ENCODE measurements at places on chromosomes 11 and 22.

- DNase-seq: no peak
Observed at GRCh38 chr11:14902650-14903350, 10.8 kb upstream of the CYP2R1 start.

- no peak for DNase-seq
Observed at GRCh38 chr22:40434106-40434505, 63.7 kb downstream of the SGSM3 start.

DNA sequence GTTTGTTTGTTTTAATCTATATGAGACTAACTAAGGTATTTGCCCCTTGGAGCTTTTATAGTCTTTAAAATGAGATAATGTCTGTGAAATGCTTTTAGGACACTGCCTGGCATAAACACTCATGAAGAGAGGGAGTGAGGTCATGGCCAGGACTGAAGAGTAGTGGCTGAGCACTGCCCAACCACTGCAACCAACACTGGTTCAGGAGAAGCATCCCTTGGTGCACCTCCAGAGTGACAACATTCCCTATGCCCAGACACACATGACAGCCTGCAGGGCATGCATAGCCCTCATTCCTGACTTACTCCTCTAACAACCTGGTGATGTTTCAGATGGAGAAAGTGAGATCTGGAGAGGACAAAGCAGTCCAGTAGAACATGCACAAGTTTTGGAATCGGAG is 36.1 kb downstream of the ME3 start:
- DNase-seq: no peak

DNA sequence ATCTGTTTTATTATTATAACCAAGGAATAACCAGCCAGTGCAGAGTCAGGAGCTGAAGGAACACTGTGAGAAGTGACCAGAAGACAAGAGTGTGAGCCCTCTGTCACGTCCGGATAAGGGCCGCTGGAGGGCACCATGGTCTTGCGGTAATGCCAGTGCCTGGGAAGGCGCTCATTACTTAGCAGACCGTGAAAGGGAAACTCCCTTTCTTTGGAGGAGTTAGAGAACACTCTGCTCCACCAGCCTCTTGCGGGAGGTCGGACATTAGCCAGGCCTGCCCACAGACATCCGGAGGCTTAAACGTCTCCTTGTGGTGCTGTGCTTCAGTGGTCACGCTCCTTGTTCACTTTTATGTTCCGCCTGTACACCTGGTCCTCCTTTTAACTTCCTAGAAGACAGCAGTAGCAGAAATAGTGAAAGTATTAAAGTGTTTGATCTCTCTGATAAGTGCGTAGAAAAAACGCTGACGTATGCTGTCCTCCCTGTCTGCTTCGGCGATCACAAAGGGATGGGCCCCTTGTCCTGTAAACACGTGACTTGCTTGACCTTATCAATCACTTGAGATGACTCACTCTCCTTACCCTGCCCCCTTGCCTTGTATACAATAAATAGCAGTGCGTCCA is 120.6 kb upstream of the LMO1 start:
- no peak for DNase-seq

DNA sequence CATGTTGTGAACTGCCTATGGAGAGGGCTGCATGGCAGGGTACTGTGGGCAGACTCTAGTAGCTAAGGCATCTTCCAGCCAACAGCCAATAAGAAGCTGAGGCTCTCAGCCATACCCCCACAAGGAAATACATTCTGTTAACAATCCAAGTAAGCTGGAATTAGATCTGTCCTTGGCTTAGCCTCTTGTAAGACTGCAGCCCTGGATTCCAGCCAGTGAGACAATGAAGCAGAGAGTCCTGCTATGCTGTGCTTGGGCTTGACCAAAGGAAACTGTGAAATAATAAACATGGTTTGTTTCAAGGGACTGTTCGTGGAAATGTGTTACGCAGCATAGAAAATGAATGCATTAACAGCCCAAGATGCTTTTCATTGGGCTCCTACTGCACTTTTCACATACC is 1097.4 kb upstream of the CCDC90B start:
- no peak for DNase-seq

DNA sequence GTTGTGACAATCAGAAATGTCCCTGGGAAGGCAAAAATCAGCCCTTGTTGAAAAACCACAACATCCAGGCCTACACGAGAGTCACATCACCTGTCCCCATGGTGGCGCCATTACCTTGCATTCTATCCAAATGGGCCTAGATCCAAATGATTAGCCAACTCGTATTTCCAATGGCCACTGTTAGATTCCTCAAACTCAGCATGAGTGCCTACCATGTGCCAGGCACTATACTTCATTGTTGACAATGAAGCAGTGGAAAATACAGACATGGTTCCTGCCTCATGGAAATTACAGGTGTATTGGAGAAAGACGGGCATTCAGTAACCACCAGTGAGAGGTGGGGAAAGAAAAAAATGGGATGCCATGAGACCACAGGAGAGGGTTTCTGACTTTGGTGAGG is 29.8 kb upstream of the CREB3L1 start:
- DNase-seq: peak; percentile 35

GRCh38 chr22:49162841-49163240 is 664.8 kb downstream of the BRD1 start:
- DNase-seq: no peak

DNA sequence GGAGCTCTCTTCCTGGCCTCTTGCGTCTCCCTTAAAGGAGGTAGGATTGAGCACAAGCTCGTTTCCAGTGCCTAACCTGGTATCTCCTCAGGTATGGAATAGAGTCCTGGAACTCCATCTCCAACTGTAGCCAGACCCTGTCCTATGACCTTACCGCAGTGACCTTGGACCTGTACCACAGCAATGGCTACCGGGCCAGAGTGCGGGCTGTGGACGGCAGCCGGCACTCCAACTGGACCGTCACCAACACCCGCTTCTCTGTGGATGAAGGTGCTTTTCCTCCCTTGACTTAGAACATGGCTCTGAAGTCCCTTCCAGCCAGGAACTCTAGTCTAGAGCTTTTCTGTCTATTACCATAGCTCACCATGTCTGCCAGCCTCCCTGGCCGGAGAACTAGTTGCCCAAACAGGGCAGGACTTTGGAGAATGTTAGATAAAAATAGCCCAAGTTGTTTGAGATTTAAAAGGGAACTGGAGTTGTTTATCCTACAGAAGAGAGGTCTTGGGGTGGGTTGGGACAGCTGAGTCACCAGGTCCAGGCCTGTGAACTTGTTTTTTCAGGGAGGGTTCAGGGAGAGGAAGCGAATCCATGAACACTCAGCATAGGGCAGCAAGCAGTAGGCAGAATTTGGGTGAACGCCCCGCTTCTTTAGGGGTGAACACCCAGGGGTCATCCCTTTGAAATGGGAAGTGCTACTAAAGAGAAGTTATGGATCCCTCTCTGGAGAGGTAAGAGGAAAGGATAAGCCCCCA is 3.3 kb downstream of the IL10RA start:
- no peak for DNase-seq

DNA sequence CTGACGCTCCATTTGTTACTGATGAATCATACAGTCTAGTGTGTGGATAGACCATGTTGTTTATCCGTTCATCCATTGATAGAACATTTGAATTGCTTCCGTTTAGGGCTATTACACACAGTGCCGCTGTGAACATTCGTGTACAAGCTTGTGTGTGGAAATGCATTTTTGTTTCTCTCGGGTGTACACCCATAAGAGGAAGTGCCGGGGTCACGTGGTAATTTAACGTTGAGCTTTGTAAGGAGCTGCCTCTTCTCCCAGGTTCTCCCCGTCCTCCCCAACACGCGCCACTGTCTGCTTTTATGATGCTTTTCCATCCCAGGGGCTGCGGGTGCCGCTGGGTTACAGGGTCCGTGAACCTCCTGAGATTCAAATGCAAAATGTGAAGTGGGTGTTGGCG is 142.3 kb downstream of the IGLL1 start:
- no peak for DNase-seq

DNA sequence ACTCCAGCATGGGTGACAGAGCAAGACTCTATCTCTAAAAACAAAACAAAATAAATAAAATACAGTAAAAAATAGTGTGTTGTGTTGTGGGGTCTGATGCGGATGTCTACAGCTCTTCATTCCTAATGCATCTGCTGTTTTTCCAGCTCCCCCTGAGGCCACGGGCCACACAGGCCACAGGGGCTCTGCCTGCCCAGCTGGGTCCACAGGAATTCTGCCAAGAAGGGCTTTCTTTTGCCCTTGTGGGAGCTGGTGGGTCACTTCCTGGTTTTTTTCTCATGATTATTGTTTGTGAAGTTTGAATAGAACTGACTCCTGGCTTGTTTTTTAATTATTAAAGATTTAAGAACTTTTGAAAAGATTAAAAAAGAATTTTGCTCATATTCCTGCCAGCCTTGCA is 67.4 kb upstream of the CLDN5 start:
- DNase-seq: no peak

GRCh38 chr11:9771071-9771511 is 107.2 kb downstream of the SWAP70 start:
- DNase-seq: no peak

DNA sequence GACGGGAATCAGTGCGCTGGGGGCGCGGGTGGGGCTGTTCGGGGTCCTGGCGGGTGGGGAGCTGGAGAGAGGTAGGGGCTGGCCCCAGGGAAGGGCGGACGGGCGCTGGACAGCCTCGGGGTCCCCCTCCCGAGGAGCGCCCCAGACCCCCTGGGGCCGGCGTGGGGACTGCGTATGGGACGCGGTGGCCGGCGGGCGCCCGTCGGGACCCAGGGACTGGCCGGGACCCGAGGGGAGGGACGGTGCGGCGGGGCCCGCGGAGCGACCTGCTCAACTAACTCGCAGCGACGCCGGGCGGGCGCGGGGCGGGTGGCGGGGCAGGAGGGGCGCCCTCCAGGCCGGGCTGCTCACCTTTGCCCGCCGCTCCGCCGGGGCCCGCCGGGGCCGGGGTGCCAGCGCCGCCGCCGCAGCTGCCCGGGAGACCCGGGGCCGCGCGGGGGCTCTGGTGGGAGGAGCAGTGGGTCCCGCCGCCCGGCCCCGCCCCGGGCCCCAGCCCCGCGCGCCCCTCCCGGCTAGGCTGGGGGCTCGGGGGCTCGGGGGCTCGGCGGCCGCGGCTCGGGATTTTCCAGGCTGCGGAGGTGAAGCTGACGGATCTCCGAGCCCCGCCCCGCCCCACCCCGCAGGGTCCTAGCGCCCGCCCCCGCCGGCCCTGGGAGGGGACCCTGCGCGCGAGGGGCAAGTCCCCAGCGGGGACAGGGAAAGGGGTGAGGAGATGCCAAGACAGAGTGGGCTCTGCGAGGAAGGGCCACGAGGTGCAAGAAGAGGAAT is 12.3 kb downstream of the STARD10 start:
- peak; percentile 44 for DNase-seq

DNA sequence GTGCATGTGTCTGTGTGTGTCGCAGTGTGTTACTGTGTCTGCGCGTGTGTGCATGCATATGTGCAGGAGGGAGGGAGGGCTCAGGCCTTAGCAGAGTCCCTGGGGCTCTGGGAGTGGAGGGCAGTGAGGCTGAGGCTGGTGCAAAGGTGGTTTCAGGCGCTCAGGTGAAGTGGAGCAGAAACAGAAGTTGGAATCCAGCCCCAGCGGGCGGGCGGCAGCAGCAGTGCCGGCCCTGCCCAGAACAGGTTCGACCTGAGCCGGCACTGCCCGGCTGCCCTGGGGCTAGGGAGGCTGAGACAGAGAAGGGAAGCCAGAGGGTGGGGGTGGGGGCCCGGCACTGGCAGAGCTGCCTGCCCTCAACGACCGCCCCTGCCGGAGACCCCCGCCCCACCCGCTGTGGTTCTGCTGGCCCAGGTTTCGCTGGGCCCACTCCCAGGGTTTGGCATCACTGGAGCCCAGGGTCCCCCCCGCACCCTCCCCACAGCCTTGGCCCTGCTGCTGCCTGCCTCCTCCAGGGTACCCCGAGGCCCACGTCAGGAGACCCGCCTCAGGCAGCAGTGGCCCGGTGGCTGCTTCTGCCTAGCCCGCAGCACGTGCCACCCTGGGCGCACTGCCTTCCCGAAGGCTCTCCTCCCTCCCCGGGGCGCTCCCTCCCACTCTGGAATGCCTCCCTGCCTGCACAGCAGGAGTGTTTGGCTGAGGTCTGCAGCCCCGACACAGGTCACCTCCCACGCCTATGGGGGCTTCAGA is 13.3 kb downstream of the ASCL2 start:
- DNase-seq: no peak

- peak; percentile 73 for DNase-seq
Observed at GRCh38 chr22:35627267-35628041, 10.3 kb upstream of the MB start.

DNA sequence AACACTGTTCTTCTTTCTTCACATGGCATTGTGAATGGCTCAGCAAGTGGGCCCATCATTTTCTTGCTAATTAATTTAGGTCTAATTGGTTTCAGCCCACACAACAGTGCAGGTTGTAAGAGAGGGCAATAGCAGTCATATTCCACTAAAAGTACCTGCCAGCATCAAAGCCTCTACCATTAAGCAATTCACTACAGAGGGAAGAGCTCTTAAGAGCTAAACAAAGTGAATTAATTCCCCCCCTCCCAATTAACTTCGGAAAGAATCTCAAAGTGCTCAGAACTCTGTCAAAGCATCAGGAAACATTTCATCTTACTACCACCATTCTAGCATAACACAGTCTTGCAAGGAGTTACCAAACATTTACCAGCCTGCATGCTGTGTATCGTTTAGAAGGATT is 133.9 kb upstream of the UBASH3B start:
- no peak for DNase-seq

DNA sequence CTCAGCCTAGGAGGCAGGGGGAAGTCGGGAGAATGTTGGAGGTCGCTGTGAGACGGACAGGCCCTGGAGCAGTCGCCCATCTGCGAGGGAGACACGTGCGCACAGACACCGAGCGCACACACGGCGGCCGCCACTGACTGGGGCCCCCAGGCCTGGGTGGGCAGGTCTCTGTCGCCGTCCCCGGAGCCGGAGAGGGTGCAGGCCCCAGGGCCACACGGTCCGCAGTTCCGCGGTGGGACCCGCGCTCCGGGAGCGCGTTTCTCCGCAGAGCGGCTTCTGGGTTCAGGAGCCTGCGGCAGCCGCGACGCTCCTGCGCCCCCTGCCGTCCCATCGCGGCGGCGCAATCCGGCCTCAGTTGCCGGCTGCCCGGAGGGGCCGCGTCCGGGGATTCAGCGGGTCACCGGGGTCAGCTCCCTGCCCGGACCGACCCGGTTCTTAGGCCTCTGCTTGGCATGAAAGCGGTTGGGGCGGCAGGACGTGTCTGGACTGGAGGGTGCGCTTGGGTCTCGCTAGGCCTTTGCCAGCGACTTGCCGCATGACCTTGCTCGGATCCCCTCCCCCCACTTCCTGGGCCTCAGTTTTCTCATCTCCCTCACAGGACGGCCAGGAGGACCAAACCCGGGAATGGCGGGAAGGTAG is 31.2 kb downstream of the PDE2A start:
- peak; percentile 64 for DNase-seq

DNA sequence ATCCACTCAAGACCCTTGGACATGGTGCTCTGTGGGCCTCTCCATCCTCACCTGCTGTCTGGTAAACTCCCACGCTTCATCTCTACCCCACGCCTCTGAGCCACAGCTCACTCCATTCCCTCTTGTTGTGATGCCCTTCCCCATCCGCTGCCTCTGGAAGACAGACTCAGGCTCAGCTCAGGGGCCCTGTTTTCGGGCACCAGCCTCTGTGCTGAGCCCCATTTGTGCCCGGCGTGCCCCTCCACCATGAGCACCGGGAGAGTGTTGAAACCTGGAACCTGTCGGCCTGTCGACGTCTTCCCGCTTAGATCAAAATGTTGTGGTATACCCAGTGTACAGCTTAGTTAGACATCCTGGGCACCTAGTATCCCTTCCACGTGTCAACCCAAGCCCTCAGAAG is 6.5 kb upstream of the SCUBE1 start:
- no peak for DNase-seq

All from activated CD4-positive, alpha-beta T cell treated with anti-CD3 and anti-CD28 coated beads, Interleukin-2, amount 50 U/mL, for 48 hours (primary cell).